Brain microvascular endothelial cell (primary cell): ENCODE measurements at places on chromosomes 11 and 22.

DNA sequence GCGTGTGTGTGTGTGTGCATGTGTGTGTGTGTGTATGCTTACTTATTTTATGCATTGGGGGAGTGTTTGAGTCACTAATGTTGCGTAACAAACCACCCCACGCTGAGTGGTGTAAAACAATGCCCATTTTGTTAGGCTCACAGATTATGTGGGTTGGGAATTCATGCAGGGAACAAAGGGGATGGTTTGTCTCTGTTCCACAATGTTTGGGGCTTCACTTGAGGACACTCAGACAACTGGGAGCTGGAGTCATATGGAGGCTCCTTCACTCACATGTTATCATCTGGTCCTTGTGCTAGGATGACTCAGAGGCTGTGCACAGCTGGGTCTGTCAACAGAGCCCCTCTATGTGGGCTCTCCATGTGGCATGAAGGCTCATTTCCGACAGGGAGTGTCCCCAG is 51.3 kb upstream of the LARGE1 start:
- no peak for DNase-seq

- DNase-seq = no peak
These were observed 4.0 kb downstream of the ANKRD13D start for GRCh38 chr11:67293090-67293489.

GRCh38 chr11:126281666-126282175 is 1.2 kb upstream of the TIRAP start:
- no peak for DNase-seq

GRCh38 chr11:57497303-57498247 is 17.9 kb downstream of the SLC43A1 start:
- DNase-seq = no peak

DNA sequence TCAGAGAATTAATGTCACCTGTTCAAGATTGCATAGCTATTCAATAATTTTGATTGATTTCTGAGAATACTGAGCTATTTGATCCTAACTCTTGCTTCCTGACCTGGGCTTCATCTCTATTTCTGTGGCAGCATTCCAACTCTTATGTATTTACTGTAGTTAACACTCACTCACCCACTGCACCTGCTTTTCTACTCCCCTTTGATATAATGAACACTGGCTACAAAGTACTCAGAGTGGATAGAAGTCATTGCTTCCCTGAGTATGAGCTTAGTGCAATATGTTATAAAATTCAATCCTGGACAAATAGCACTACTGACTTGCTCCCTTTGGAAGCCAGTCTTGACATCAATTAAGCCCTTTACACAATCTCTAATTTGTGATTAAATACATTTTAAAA is 117.2 kb downstream of the APIP start:
- no peak for DNase-seq

- DNase-seq = no peak
These were observed 71.4 kb upstream of the SYN3 start for GRCh38 chr22:33129621-33130020.

- no peak for DNase-seq
These were observed 487.0 kb downstream of the TBC1D22A start for GRCh38 chr22:47249370-47249928.

GRCh38 chr11:65571940-65572339 is 398 bp upstream of the FAM89B start:
- no peak for DNase-seq

GRCh38 chr22:21766691-21767462 is 31.3 kb upstream of the YPEL1 start:
- no peak for DNase-seq

GRCh38 chr11:79686703-79687419 is 246.0 kb upstream of the TENM4 start:
- DNase-seq = no peak

DNA sequence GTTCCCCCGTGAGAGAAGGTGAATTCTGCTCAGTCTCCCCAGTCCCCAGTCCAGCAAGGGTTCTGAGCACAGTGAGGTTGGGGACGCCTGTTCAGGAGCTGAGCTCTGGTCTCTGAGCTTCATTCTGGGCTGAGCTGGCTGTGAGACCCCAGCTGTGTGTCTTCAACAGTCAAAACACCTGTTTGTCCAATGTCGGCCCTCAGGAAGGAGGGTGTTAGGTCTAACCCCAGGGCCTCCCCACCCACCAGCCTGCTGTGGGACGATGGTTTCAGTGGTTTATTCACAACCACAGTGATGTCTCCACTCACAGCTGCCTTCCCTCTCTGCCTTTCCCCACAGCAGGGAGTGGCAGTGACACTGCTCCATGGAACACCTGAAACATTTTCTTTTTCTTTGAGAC is 1282.9 kb downstream of the TBC1D22A start:
- DNase-seq = no peak

GRCh38 chr11:128497061-128497775 is 90.1 kb downstream of the ETS1 start:
- peak; percentile 96 for DNase-seq

DNA sequence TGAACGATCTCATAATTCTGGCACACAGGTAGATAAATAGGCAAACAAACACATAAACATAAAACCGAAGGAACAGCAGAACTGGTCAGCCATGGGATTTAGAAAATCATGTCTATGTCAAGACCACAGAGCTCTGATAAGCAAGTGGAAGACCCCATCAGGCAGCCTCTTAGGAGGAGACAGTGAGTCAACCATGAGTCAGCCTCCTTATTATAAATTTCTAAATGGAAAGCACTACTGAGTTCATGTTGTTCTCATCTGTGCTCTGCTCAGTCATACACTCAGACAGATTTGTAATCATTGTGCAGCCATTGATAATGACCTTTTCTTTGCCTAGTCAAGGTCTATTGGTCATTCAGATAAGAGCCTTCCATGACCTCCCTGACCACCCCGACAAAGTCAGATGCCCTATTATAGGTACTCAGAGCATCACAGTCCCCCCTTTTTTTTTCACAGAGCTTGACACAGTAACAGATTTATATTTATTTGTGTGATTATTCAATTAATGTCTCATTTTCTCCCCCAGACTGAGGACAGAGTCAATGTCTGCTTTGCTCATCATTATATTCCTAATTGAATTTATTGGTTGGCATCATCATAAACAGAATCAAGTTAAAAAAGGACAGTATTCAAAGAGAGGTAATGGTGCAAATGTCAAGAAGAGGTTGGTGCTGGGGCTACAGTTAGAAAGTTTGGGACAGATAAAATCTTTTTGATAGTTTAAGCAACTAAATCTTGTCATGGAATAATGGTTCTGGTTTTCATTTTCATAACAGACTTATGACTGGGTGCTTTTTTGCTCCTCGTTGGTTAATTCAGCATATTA is 579.7 kb upstream of the CCDC90B start:
- DNase-seq = peak; percentile 89

DNA sequence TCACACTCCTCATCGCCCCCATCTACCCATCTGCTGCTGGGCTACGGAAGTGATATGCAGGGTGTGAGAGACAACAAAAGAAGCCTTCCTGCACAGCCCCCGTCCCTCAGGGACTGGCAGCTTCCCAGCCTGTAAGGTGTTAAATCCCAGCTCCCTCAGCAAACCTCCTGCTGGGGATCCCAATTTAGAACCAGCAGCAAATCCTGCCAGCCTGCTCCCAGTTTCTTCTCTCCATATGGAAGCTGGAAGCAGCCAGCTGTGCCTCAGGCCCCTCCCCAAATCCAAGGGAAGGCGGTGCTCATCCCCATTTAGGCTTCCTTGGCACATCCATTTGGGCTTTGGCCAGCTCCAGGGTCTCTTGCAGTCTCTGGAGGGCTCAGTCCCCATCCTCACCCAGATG is 47.5 kb downstream of the PAMR1 start:
- no peak for DNase-seq

- DNase-seq = peak; percentile 47
These were observed 6.5 kb downstream of the ADORA2A start for GRCh38 chr22:24433828-24434470.

GRCh38 chr11:36465449-36466163 is 44.5 kb downstream of the TRAF6 start:
- no peak for DNase-seq

DNA sequence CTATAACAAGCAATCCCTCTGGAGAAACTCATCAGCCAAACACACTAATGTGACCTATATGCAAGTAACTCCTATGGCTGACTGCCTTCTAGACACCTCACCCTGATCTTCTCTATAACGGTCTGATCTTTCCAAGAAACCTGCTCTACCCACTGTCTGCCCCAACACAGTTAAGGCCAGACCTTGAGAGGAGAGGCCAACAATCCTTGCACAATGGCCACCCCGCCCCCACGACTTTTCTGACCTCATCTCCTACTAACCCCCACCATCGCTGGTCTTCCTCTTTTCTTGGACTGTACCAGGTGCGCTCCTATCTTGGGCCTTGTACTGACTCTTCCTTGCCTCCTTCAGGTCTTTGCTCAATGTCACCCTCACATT is 12.5 kb downstream of the HIRA start:
- DNase-seq = no peak

- no peak for DNase-seq
These were observed 10.4 kb downstream of the P2RY2 start for GRCh38 chr11:73228268-73229134.

DNA sequence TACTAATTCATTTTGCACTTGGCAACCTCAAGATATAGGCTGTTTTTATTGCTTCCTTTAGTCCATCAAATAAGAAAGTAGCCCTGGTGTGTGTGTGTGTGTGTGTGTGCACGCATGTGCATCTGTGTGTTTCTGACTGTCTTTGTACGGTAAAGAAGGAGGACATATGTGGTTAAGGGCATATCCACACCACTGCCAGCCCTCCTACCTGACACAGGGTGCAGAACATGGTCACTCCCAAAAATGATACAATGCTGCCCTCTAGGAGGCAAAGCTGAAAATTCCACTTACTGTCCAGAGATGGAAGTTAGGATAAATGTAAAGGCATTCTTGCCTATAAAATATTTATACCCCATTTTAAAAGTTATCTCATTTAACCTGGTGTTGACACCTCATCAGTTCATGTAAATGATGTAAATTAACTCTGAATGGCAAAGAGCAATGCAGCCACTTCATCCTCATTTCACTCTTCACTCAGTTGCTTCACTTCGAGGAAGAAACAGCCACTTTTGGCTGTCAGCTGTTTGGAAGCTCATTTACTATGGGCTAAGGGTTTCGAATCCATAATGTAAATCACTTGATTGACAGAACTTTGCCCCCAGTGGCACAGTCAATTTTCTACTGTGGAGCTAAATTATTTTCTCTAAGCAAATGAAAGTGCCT is 83.1 kb upstream of the MTNR1B start:
- peak; percentile 61 for DNase-seq

DNA sequence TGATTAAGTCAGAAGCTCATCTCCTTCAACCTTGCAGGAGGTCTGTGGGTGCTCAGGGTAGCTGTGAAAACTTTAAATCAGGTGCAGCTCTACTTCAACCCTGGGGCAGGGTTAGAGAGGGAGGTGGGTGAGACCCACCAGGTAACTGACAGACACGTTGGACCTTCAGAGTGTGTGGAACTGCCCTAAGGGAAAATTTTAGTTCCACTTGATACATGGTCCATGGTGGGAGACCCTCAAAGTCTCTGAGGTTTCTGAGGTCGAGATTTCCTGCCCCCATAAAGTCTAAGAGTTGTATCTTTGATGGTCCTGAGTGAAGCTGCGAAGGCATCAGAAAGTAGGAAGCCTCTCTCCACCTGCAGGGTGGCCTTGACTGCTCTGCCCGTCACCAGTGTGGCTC is 23.9 kb upstream of the NNMT start:
- DNase-seq = no peak

DNA sequence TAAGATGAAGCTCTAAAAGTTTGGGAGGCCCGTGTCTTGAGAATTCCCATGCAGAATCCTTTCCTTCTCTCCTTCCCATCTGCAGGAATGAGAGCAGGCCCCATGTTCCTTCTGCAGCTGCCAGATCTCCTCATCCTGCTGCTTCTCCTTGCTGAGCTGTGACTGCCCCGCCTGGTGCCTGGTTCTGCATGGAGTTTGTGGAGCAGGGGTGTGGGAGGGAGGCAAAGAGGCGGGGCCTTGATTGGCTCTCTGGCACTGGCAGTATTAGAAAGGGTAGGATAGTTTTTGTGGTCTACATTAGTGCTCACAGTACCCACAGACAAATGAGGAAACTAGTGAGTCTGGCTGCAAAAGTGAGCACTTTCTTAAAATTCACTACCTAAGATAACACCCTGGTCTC is 91.1 kb upstream of the CLPB start:
- DNase-seq = no peak

DNA sequence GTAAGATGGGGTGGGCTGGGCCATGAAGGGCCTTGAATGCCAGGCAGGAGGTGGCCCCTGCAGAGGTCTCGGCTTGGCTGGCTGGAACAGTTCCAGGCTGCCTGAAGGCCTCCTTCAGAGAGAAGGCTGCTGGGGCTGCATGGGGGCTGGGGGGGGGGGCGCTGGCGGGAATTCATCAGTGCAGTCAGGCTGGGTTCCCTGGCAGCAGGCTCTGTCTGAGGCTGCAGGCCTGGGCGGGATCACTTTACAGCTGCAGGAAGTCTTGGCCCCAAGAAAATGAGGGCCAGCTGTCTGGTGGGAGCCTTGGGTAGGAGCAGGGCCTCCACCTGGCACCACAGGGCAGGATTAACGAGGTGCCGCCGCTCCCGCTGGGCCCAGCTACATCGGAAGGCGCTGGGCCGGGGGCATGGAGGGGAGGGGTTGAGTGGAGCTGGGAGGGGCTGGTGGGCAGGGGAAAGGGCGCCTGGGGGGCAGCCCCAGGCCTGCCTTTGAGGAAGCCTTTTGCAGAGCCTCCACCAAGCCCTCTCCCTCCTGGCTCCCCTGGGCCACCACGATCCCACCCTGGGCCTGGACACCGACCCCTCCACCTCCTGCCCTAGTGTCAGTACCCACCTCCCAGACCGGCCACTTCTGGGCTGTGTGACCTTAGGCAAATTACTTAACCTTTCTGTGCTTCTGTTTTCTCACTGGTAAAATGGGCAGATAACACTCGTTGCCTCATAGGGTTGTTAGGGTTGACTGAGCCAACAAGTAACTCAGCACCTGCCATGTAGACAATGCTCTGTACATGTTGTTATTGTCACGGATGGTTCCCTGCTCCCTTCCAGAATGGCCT is 31.0 kb upstream of the HMOX1 start:
- no peak for DNase-seq

DNA sequence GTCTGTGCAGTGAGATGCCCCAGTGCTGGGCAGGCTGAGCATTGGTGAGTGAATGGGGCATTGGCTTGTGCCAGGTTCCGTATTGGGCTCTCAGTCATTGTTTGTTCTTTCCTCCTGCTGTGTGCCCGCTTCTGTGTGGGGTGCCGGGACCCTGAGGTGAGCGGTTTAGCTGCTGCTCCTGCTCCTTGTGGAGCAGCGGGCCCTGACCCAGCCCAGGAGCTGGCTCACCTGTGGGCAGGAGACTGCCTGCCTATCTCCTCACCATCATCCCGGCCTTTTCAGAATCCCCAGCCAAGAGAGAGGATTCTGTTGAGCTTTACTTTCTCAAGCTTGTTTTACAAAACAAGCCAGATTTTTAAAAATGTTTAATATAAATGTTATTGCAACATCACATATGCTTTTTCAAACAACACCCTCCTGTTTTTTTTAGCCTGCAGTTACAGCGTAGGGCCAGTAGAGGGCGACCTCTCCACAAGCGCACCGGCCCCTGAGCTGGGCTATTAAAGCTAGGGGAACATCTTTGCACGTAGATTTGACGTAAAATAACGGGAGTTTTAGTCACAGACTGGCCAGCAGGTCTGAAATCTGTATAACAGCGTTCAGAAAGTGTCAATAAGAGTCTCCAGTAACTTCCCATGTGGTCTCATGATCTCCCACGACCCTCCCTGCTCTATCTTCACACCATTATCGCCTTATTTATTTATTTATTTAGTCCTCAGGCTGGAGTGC is 25.1 kb upstream of the RELT start:
- DNase-seq = peak; percentile 61
